Sciatic nerve (tissue), 2 donors: ENCODE measurements at places on chromosomes 3 and 15. TPM values are rescaled to one million over a fixed set of nuclear protein-coding genes. Genes with fewer than 3 reads are reported as not detected.

SCG3 gene
- 0.13 TPM for total RNA-seq

- DNase-seq, result no peak
Measured at GRCh38 chr15:63458026-63458425, 46.4 kb upstream of the USP3 start.

RHO gene
- total RNA-seq, result not detected

DNA sequence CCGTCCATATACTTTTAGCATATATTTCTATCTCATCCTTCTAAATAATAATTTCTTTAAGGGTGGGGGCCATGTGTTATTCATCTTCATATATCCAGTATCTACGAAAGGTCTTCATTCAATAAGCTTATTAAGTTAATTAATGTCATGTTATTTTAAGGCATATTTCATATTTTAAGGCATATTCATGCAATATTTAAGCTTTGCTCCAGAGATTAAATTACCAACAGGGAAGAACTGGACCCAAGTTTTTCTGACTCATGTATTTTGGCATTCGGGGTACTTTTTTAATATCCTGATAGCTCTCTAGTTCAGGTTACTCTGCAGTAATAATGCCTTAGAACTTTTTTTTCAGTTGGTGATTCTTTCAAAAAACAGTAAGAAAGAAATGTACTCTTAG lies 27.4 kb downstream of the PHC3 start:
- DNase-seq, result no peak

- DNase-seq, result no peak
Measured at GRCh38 chr3:148077965-148078364, 619.7 kb upstream of the AGTR1 start.

CCDC9B gene
- total RNA-seq, result 37.8 TPM

FSIP1 gene
- total RNA-seq, result 0.85 TPM

DNA sequence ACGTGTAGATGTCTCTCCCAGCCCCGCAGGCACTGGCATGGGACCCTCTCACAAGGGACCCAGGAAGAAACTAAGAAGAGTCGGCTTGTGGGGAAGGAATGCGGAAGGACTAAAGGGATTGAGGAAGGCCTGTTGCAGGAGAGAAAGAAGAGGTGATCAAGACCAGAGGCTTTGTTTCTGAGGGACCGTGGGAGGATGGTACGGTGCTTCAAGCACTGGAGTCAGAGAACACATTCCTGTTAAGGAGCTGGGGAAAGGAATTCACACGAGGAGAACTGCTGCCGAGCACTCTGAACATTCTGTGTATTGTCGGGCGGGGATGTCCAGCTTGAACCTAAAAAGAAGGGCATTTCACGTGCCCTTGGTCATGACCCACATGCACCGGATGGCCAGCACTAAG lies 91.4 kb downstream of the TAMM41 start:
- no peak for DNase-seq

DNA sequence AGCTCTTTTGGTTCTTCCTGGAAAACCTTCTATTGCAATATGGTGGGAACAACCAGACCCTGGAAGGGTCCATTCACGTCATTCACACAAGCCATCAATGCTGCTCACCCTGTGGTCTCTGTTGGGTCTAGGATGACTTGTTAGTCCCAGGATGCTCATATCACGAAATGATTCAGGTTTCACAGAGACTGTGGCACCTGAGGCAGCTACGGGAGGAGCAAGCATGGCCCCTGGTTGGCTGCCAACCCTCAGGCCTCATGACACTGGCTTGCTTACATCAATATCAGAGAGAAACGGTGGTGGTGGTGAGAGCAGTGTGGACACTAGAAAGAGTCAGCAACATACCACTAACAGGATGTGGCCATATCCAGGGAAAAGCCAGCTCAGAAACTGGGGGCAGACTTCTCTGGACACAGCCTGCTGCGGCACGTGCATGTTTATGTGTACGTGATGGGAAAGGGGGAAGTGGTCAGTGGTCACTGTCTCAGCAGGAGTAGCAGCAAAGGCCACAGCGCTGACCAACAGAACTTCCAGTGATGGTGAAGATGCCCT lies 208.9 kb upstream of the ST8SIA2 start:
- no peak for DNase-seq

GRCh38 chr3:131077904-131078303 lies 51.2 kb downstream of the NEK11 start:
- no peak for DNase-seq

- DNase-seq, result no peak
Measured at GRCh38 chr15:69496001-69496400, 43.4 kb downstream of the RPLP1 start.

GRCh38 chr3:95350049-95350448 lies 1287.2 kb downstream of the NSUN3 start:
- no peak for DNase-seq

GRCh38 chr15:100941536-100941935 lies 22.4 kb downstream of the LRRK1 start:
- DNase-seq, result no peak

- no peak for DNase-seq
Measured at GRCh38 chr3:192275741-192276355, 451.5 kb downstream of the FGF12 start.

GRCh38 chr15:101053261-101053660 lies 134.1 kb downstream of the LRRK1 start:
- DNase-seq, result no peak

GOLGA8S gene
- 1.5 TPM for total RNA-seq

DNA sequence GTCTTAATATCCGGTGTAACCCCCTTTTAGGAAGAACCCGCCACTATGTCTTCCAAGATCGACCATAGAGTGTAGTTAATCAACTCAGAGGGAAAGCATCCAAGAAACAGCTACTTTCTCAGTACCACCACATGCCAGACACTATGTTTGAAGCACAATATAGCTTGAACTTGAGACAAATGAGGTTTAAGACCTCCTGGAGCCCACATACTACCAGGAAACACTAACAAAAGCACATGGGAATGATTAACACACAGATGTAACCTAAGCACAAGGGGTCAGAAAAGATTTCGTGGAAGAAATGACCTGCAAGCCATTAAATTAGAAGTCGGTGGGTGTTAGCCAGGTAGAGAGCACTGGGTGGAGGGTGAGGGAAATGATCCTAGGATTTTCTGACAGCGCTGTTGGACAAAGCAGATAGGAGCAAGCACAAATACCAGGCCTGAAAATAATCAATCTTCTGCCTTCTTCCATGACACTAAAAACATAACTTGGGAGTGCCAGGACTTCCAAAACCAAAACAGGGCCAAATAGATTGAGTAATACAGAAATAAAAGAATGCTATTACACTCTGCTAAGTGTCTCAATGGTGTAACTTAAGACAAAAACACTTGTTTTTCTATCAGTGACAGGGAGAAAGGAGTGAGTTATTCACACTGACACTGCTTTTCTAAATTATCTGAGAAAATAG lies 213.7 kb downstream of the FOXP1 start:
- no peak for DNase-seq

CEP19 gene
- 1.7 TPM for total RNA-seq

DNA sequence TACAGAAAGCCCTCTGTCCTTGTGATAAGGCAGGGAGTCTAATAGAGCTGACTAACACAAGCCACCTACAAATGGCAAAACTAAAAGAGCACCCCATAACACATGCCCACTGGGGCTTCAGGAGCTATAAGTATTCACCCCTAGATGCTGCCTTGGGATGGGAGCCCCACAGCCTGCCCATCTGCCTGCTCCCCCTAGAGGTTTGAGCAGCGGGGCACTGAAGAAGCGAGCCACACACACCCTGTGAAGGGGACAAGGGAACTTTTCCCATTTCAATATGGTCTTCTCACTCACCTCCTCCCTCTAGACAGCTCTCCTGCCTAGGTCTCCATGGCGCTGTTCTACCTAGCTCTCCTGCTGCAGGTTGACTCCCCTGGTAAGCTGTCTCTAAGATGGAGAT lies 261.0 kb downstream of the SHQ1 start:
- no peak for DNase-seq

DNA sequence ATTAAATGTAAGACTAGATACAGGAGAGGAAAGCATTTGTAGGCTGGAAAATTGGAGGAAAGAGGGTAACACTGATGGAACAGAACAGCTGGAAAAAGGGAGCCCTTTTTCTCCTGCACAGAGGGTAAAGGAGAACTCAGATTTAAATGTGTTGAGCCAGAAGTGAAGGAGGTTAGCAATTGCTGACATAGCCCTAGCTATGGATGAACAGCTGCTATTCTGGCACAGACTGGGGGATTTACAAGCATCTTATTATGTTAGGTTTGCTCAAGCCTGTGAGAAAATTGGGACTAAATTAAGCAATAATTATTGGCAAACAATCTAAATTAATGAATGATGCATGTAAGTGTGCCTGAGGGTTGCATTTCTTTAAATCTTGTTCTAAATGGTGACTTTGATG lies 40.6 kb upstream of the PRR20G start:
- no peak for DNase-seq

- DNase-seq, result no peak
Measured at GRCh38 chr3:46375814-46376213, 5.1 kb downstream of the CCR5 start.

- DNase-seq, result no peak
Measured at GRCh38 chr3:128577711-128578110, 72.9 kb downstream of the RPN1 start.

INSYN1 gene
- total RNA-seq, result 7.8 TPM

DNA sequence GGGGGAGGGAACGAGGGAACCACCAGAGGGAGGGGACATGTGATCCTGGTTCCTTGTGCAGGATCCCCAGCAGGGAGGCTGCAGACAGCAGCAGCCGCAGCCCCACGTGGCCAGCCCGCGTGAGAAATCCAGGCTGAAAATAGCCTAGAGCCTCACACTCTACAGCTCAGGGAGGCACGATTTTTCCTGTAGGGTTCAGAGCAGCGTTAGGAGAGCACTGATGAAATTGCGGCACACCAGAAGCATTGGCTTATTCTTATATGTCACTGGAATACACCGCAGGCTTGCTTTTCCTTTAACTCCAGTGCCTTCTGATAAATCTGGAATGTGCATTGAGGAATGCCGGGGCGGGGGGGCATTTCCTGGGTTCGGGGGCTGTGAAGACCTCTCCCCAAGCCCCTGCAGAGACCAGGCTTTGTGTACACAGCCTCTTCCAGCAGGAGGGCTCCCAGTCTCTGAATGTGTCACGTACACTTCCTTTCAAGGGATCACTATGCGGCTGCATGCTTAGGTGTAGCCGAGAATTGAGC lies 193.0 kb downstream of the ATP10A start:
- peak; percentile 66 for DNase-seq

DNA sequence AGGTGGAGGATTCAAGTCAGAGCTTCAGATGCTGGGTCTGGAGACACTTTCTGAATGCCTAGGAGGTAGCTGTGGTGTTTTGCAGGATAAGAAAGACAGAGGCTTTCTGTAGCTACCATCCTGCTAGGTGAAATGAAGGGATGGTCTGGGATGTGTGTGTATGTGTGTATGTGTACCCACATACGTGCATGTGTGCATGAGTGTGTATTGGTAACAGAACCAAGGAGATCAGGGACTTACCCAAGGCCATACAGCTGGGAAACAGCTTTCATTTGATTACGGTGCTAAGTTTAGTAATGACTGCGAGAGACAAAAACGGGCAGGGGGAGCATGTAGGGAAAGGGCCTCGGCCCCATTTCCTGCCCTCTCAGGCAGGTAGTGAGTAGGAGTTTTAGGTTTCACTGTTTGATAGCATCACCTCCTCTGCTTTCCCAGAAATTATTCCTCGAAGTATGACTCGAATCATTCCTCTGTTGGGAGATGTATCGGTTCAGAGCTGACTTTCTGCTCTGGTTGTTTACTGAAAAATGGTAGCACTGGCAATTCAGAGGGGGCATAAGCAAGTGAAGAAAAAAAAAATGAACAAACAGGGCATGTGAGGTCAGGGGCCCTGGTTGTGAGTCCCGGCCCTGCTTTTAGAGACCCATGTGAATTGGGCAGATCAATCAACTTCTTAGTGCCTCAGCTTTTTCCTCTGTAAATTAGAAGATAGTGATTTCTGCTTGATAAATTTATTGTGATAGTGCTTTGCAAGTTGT lies 130.7 kb downstream of the LPP start:
- no peak for DNase-seq

- DNase-seq, result no peak
Measured at GRCh38 chr3:15794303-15794771, 3.4 kb downstream of the ANKRD28 start.

GRCh38 chr3:97181704-97182103 lies 367.3 kb downstream of the EPHA6 start:
- DNase-seq, result no peak

DNA sequence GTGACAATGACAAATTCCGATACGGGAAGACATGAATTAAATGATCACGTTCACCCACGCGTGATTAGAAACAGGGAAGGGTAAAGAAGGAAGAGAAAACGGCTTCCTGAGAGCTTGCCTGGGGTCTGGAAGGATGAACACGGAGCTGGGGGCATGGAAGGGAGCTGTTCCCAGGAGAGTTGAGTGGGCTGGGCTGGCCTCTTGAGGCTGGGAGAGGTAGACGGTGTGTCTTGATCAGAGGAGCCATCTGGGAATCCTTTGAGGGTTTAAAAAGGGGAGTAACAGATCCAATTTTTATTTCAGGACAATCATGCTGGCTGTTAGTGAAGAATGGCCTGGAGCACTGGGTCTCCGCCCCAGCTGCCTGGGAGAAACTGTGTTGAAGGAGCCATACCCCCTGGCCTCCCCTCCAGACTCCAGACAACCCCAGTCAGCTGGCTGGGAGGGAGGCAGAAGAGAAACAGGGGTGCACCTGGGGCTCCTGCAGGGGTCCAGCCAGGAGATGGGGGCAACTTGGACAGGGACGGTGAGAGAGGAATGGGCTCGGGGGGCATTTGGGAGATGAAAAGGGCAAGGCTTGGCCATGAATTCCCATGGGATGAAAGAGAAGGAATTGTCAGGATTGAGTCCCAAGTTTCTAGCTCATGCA lies 53.6 kb upstream of the CGNL1 start:
- no peak for DNase-seq

GRCh38 chr15:87099916-87100315 lies 1020.2 kb downstream of the AGBL1 start:
- DNase-seq, result no peak

GRCh38 chr3:150527464-150528255 lies 18.6 kb downstream of the SERP1 start:
- no peak for DNase-seq

CAND2 gene
- 16.8 TPM for total RNA-seq

GRCh38 chr3:153414982-153415381 lies 253.0 kb downstream of the RAP2B start:
- DNase-seq, result no peak
